ENCODE measurements at places on chromosomes 2 and 18.

DNA sequence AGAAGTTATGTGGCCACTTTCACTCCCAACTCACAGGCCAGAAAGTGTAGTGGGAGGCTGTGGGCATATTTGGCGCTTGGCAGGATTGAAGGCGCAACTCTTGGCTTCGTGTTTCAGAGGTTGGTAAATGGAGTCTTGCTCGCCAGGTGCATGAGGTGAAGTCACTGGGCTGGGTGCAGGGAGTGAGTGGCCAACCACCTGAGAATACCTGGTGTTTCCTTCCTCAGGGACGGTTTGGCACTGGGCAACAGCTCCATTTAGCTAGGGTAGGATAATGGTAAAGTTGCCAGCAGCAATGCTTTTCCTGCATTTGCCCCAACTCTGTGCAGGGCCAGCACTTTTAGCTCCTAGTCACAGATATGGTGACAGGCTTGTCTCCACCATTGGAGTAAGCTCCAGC lies 115.9 kb downstream of the AGAP1 start:
- no peak for DNase-seq

DNA sequence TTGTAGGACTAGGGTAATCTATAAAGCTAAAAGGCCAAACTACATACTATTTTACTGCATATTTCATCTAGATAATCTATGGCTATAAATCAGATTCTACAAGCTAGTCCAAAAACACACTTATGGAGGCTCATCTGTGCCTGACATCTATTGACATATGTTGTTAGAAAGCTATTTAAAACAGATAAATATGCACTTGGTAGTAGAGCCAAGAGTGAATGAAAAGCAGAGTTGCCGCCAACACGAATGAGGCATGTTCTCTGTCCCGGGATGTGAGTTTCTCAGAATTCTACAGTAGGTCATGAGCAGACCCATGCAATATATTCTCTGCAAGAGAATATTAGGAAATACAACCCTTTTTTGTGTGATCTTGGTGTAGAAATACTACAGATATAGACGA lies 66.7 kb upstream of the LPIN2 start:
- no peak for DNase-seq

GRCh38 chr18:14974576-14974975 lies 226.6 kb downstream of the ANKRD30B start:
- no peak for DNase-seq

DNA sequence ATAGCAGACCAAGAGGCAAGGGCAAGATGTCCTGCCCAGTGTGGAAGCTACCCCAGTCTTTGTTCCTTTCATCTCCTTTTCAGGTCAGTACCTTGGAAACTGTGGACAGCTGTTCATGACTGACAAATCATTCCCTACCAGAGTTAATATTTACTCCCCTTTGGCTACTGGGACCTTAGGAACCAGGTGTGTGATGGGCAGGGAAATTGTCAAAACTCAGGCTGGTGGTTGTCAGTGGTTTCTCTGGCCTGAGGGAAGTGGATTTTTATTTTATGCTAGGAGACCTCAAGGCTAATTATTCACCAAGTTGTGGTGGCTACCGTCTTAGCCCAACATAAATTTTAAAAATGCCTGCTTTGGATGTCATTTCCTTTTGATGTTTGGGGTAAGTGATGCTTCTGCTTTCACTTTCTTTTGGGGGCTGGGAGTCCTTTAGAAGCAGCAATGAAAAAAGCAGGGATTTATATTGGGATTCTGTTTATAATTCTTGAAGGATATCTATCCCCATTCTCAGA lies 119.3 kb downstream of the SETBP1 start:
- no peak for DNase-seq

- no peak for DNase-seq
These were observed 124.7 kb downstream of the PDE1A start for GRCh38 chr2:182302174-182302573.

Measured in cortex of kidney (tissue), 1 donor.